Left lung (tissue), 14 donors: ENCODE measurements at places on chromosomes 5 and 9. TPM values are rescaled to one million over a fixed set of nuclear protein-coding genes. Genes with fewer than 3 reads are reported as not detected.

DNA sequence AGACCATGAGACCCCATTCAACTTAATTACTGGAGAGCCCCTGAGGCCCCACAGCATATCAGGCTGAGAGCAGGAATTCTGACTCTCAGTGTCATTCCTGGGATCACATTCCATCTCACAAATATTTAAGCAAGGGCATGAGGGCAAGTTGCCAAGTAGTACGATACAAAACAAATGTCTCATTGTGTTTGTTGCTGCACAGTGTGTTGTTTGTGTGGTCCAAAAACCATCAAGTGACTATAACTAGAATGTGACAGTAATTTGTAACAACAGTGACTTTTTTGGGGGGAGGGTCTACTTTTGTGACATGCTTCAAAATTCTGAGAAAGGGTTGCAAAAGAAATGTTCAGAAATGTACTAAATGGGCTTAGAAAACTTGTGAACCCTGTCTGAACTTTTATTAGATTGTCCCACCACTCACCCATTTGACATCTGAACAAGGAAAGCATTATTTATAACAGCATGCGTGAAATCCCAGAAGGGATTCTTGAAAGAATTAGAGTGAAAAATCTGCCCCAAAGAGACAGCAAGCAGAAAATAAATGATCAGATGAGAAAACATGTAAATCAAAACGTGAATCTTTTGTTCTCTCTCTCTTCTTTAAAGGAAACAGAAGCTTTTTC is 347.0 kb downstream of the NTRK2 start:
- no peaks in the 10 kb centered on the region for H3K27me3 ChIP-seq
- no peak for DNase-seq
- H3K36me3 ChIP-seq, result no peaks in the 10 kb centered on the region
- H3K4me1 ChIP-seq, result no peaks in the 10 kb centered on the region
- no peak overlapping the region for H3K27ac ChIP-seq

PCDHA5 gene
- total RNA-seq, result 0.37 TPM

OR1L1 gene
- not detected for total RNA-seq

DNA sequence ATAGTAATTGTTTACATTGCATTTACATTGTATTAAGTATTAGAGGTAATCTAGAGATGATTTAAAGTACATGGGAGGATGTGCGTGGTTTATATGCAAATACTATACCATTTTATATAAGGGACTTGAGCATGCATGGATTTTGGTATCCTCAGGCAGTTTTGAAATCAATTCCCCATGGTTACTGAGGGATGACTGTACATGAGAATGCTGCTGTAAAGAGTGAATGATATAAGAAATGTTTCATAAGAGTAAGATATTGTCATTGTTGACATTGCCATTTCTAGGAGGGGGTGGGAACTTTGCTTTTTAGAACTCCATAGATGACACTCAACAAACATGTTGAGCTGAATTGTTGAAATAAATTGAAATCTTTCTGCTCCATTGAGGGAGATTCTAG is 185.0 kb downstream of the SEMA6A start:
- no peak for DNase-seq
- no peak overlapping the region for H3K27ac ChIP-seq
- no peak overlapping the region for H3K4me3 ChIP-seq

LCN1 gene
- total RNA-seq, result not detected

GRCh38 chr5:125348936-125349831 is 602.7 kb upstream of the ZNF608 start:
- peaks cover 8% of the 10 kb centered on the region for H3K4me1 ChIP-seq
- no peaks in the 10 kb centered on the region for H3K27me3 ChIP-seq
- H3K4me3 ChIP-seq, result no peak overlapping the region
- no peak for DNase-seq
- no peaks in the 10 kb centered on the region for H3K36me3 ChIP-seq

SNCB gene
- not detected for total RNA-seq

OR1Q1 gene
- not detected for total RNA-seq

- DNase-seq, result no peak
- H3K27ac ChIP-seq, result no peak overlapping the region
- no peaks in the 10 kb centered on the region for H3K36me3 ChIP-seq
- no peaks in the 10 kb centered on the region for H3K4me1 ChIP-seq
These were observed 270.8 kb downstream of the PSAT1 start for GRCh38 chr9:78567693-78568092.

DNA sequence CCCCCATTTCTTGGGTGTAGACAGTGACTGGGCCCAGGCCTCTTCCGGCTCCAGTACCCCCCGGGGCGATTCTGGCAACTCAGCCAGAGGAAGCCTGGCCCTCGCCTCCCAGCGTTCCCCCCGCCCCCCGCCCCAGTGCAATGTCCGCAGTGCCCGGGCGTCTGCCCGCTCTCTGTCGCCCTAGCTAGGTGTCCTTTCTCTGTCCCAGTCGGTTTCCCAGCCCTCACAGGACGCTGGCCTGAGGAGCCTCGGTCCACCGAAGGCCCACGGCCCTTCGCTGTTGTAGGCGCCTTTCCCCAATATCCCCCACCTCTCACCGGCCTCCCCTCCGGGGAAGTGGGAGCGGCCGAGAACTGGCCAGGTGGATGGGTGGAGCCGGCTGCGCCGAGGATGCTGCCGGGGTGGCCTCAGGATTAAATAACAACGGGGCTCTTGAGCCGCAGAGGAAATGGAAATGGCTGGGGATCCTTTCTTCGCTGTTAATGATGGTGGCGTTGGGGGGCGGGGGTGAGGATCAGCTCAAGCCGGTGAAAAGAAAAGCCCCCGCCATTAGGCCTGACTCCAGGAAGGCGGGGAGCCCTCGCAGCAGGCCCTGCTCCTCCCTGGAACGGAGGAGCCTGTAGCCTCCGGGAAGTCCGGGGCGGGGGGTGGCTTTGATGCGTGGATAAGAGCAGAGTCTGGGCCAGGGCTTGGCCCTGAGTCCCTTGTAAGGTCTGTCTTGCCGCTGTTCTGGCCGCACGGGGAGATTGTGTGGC is 1.1 kb upstream of the SPRY4 start:
- peak; percentile 72 for DNase-seq
- peak overlapping the region; percentile 57 for H3K4me3 ChIP-seq
- no peaks in the 10 kb centered on the region for H3K27me3 ChIP-seq
- peaks cover 59% of the 10 kb centered on the region for H3K4me1 ChIP-seq
- H3K36me3 ChIP-seq, result no peaks in the 10 kb centered on the region

DNA sequence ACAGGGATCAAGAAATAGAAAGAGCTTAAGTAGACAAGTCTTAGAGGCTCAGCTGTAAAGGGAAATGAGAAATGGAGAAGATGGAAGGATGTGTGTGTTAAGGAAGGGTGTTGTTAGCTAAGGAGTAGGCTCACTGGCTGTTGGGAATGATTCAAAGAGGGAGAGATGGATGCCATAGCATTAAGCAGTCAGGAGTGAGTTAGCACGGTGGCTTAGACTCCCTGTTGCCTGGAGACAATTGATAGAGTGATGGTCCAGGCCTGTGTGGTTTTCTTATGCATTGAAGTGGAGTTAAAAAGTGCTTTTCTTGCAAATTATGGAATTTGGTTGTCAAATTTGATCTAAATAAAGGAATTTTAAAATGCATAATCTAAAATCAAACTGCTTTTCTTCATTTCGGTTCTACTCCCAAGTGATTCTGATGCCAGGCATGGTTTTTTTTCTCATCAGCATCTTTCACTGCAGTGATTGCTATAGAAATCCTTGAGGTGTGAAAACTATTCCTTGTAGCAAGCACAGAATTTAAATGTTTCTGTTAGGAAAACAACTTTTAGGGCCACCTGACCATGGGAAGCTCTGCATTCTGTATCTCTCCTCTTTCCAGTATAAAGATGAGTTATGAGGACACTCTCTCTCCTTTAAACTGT is 214.7 kb downstream of the ADCY2 start:
- H3K4me1 ChIP-seq, result no peaks in the 10 kb centered on the region
- no peak for DNase-seq
- no peak overlapping the region for H3K27ac ChIP-seq
- no peak overlapping the region for H3K4me3 ChIP-seq
- no peaks in the 10 kb centered on the region for H3K27me3 ChIP-seq

GABRA6 gene
- not detected for total RNA-seq

DNA sequence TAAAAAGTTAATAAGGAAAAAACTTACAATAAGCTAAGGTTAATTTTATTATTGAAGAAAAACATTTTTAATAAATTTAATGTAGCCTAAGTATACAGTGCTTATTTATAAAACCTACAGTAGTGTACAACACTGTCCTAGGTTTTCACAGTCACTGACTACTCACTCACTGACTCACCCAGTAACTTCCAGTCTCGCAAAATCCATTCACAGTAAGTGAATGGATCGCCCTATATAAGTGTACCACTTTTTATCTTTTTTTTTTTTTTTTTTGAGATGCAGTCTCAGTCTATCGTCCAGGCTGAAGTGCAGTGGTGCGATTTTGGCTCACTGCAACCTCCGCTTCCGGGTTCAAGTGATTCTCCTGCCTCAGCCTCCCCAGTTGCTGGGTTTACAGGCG is 47.7 kb downstream of the FNIP1 start:
- H3K27ac ChIP-seq, result no peak overlapping the region
- peaks cover 33% of the 10 kb centered on the region for H3K4me1 ChIP-seq
- no peaks in the 10 kb centered on the region for H3K27me3 ChIP-seq
- no peak for DNase-seq
- H3K36me3 ChIP-seq, result peaks cover 3% of the 10 kb centered on the region

DNA sequence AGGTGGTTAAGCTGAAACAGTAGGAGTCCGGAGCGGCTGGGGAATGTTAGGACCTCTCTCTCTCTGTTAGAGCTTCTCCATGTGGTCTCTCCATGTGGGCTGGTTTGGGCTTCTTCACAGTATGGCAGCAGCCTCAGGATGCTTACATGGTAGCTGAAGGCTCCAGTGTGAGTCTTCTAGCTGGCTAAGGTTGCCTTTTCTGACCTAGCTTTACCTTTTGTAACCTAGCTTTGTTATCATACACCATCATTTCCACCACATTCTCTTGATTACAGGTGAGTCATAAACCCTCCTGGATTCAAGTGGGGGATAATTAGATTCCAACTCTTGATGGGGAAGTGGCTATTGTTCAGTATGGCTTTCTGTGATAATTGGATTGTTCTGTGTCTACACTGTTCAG is 98.5 kb downstream of the MTREX start:
- no peaks in the 10 kb centered on the region for H3K36me3 ChIP-seq
- no peak overlapping the region for H3K4me3 ChIP-seq
- no peaks in the 10 kb centered on the region for H3K27me3 ChIP-seq
- H3K27ac ChIP-seq, result no peak overlapping the region
- peaks cover 5% of the 10 kb centered on the region for H3K4me1 ChIP-seq

DNA sequence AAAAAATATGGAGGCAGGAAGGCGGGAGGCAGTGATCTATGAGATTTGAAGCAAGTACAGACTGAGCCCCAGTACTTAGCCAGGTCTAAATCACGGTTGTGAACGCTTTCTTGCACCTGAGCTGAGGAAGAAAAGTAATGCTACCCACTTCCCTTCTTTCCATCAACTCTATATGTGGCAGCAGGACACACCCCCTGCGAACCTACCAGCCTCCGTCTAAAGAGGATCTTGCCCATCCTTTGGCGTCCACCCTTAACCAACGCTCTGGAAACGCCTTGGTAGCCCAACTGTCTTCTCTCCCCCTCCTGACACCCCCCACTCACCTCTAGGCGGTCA is 545 bp downstream of the HMGCS1 start:
- H3K4me3 ChIP-seq, result peak overlapping the region; percentile 83
- peaks cover 3% of the 10 kb centered on the region for H3K4me1 ChIP-seq
- no peaks in the 10 kb centered on the region for H3K27me3 ChIP-seq
- H3K36me3 ChIP-seq, result no peaks in the 10 kb centered on the region
- no peak for DNase-seq

DNA sequence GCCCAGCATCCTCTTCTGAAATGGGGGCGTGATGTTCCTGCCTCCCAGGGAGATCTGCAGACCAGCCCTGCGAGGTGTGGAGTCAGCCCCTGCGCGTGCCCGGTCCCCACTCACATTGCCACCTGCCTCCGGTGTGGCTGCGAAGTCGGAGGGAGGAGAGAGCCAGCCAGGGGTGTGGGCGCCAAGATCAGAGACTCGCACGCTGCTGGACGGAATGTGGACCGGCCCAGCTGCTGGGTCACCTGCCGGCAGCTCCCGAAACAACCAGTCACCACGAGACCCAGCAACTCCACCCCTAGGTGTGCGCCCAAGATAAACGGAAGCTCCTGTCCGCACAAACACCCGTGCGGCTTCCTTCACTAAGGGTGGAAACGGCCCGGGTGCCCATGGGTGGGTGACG is 51.1 kb upstream of the EGFL7 start:
- no peaks in the 10 kb centered on the region for H3K27me3 ChIP-seq
- no peaks in the 10 kb centered on the region for H3K36me3 ChIP-seq
- no peak overlapping the region for H3K4me3 ChIP-seq

DNA sequence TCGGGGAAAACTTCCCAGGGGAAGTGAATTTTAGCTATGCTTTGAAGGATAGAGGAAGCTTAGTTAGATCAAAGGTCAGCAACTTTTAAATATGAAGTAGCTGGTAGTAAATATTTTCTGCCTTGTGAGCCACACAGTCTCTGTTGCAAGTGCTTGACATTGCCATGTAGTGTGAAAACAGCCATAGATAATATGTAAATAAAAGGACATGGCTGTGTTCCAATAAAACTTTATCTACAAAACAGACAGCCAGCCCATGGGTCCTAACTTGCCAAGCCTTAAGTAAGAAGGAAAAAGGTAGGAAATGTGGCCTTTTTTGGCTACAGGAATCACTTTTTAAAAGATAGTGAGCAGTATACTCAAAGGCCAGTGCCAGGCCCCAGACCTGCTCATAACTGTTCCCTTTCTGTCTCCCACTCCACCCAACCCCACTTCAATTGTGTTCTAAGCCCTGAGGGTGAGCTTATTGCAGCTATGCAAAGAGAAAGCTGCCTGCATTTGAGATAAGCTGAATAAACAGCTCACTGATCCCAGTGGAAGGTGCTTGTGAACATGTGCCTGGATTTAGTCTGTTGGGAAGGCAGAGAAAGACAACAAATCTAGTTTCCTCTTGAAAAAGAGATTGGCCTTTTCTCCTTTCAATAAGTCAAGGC is 113.0 kb upstream of the TRIM32 start:
- H3K36me3 ChIP-seq, result no peaks in the 10 kb centered on the region
- H3K27ac ChIP-seq, result no peak overlapping the region
- no peak overlapping the region for H3K4me3 ChIP-seq
- H3K27me3 ChIP-seq, result no peaks in the 10 kb centered on the region

GRCh38 chr5:118461436-118461835 is 526.9 kb downstream of the DTWD2 start:
- H3K27ac ChIP-seq, result no peak overlapping the region
- no peak overlapping the region for H3K4me3 ChIP-seq
- H3K27me3 ChIP-seq, result no peaks in the 10 kb centered on the region
- H3K4me1 ChIP-seq, result no peaks in the 10 kb centered on the region

DNA sequence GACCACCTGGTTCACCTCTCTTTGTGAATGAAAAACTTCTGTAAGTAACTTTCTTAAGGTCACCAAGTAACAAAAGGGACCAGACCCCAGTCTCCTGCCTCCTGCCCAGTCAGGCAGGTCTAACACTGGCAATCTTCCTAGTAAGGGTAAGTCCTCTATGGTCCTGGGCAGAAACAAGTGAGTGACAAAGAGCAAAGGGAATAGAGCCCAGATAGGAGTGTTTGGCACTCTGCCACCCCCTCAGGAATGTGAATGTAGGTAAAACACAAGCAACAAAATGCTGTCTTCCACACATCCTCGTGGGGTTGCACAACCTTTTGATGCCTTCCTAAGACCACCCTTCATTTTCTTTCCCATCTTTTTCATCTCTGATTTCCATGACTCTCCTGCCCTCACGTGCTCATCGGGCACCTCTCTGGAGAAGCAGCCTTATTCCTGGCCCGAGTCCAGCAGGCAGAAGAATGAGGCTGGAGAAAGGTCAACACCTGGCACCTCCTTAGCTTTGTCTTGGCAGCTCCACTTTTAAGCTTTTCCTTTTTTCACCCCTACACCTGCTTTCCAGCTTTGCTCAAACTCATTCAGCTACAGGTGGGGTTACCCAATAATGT is 90.2 kb upstream of the LHFPL2 start:
- H3K4me3 ChIP-seq, result no peak overlapping the region
- no peaks in the 10 kb centered on the region for H3K27me3 ChIP-seq
- DNase-seq, result no peak
- no peaks in the 10 kb centered on the region for H3K4me1 ChIP-seq
- no peaks in the 10 kb centered on the region for H3K36me3 ChIP-seq

RNF145 gene
- total RNA-seq, result 216 TPM

NMUR2 gene
- 1.3 TPM for total RNA-seq
